ENCODE measurements at places on chromosomes 5 and 9.

GRCh38 chr9:37424204-37424685 lies 1.7 kb downstream of the GRHPR start:
- DNase-seq, result no peak

DNA sequence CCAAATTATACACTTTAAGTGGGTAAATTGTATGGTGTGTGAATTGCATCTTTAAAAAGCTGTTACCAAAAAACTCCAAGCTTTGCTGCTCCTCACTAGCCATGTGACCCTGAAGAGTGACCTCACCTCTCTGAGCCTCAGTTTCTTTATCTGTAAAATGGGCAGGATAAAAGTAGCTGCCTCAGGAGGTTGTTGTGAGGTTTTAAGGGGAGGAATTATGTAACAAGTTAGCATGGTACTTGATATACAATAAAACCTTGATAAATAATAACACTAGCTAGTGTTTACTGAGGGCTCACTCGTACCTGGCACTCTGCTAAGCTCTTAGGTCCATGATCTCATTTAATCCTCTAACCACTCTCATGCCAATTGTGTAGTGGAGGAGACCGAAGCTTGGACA lies 19.0 kb upstream of the PHF19 start:
- DNase-seq, result no peak

DNA sequence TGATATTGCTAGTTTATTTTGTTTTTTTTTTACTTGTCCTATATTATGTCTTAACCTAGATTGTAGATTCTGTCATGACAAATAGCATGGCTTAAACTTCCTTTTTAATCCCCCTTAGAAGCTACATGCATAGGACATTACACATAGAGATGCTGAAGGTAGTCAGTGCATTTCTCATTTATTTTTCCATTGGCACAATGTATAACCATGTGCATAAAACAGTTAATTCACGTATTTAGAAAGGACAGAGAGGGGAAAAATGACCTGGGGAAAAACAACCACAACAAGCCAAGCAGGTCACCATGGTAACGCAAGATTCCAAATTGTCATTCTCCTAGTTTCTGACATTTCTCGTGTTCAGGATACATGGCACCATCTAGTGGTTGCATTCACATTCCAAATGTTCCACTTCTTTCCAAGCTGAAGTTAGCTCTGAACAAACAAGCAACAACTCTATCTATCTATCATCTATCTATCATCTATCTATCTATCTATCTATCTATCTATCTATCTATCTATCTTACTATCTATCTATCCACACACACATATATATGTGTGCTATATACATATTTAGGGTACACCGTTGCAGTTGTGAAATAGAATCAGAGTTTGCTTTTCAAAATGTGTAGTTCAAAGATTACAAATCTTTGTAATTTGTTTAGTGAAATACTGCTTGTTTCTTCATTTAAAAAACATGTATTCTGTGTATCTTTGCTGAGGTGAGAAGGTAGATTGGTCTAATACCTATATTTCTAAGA lies 487.2 kb upstream of the ST8SIA4 start:
- DNase-seq, result peak; percentile 84

DNA sequence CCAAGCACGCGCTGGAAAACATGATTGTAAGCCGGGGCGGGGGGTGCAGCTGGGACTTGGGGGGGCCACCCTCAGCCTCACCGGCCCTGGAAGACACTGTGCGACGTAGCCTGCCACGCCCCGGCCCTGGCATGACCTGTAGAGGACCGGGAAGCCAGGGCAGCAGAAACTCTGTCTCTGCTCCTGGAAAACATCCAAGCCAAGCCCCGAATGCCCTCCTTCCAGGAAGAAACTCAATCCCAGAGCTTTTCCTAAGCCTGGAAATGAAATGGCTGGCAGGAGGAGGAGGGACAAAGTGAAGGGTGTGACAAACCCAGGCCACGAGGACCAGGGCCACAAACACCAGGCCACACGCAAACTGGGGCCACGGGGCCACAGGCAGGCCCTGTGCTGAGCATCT lies 55.4 kb downstream of the KCNT1 start:
- DNase-seq, result no peak

DNA sequence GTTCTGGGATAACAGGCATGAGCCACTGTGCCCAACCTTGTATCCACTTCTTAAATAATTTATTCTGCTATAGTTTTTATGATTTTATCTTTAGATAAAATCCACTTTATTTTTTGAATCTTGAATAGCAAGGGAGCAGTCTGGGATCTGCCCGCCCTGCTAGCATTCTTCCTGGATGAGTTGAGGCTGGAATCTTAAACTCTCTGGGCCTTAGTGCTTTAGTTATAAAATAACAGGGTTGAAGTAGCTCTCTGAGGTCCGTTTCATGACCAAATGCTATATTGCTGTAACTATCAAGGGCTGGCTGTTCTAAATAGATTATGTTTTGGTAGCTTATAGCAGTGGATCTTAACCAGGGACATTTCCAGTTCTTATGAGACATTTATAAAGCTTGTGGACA lies 20.8 kb downstream of the ACER2 start:
- DNase-seq, result no peak

DNA sequence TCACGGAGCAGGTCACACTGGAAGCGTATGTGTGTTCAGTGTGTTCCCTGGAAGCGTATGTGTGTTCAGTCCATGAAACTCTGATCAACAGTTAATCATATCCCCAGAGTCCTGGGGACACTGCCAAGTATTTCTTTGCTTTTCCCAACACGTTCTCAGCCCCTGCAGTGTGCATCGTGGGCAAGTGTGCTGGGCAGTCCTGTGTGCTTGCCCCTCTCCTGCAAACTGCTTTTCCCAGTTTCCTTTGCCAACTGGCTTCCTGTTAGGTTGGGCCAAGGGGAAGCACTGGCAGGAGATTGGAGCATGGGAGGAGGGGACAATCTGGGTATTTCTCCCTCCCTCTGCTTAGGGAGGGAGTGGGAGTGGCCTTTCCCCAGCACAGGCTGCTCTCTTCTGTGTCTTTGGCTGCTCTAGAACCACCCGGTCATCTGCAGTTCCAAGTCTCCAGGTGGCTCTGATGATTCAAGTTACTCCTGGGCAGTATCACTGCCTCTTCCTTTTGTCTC lies 36.8 kb upstream of the NEK6 start:
- peak; percentile 37 for DNase-seq

DNA sequence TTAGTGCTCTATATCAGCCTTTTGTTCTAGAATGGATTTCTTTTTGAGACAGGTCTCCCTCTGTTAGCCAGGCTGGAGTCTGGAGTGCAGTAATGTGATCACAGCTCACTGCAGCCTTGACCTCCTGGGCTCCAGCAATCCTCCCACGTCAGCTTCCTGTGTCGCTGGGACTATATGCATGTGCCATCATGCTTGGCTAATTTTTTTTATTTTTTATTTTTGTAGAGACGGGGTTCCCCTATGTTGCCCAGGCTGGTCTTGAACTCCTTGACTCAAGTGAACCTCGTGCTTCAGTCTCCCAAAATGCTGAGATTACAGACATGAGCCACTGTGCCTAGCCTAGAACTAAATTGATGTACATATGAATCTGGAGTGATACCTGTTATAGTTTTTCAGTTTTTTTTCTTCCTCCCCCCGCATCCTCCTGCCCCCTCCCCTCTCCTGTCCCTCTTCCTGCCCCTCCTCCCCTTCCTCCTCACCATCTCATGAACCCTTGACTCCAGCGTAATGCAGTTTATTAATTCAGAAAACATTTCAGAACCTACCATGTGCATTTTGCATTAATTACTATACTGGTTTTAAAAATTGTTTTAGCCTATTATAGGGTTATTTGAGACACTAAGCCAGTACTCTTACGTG lies 37.4 kb upstream of the TNFAIP8 start:
- DNase-seq, result no peak

- no peak for DNase-seq
These were observed 152.6 kb upstream of the MAST4 start for GRCh38 chr5:66443462-66444130.

DNA sequence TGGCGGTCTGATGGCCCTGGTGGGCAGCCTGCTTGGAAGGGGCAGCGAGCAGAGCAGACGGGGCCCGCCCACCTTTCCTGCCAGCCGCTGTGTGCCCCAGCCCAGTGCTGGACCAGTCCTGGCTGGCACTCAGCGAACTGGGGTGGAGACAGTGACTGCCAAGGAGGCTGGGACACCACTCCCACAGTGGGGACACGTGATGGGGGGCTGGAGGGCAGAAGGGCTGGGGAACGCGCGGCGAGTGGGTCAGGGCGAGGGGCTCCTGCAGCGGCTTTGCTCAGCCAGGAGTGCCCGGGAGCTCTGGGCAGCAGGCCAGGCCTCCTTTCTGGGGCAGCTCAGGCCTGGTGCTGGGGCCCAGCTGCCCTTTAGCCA lies 19.5 kb downstream of the NCS1 start:
- DNase-seq, result no peak

- DNase-seq, result no peak
These were observed 9.3 kb upstream of the ACSL6 start for GRCh38 chr5:132020568-132021339.

GRCh38 chr9:93219692-93220091 lies 35.8 kb downstream of the WNK2 start:
- no peak for DNase-seq

DNA sequence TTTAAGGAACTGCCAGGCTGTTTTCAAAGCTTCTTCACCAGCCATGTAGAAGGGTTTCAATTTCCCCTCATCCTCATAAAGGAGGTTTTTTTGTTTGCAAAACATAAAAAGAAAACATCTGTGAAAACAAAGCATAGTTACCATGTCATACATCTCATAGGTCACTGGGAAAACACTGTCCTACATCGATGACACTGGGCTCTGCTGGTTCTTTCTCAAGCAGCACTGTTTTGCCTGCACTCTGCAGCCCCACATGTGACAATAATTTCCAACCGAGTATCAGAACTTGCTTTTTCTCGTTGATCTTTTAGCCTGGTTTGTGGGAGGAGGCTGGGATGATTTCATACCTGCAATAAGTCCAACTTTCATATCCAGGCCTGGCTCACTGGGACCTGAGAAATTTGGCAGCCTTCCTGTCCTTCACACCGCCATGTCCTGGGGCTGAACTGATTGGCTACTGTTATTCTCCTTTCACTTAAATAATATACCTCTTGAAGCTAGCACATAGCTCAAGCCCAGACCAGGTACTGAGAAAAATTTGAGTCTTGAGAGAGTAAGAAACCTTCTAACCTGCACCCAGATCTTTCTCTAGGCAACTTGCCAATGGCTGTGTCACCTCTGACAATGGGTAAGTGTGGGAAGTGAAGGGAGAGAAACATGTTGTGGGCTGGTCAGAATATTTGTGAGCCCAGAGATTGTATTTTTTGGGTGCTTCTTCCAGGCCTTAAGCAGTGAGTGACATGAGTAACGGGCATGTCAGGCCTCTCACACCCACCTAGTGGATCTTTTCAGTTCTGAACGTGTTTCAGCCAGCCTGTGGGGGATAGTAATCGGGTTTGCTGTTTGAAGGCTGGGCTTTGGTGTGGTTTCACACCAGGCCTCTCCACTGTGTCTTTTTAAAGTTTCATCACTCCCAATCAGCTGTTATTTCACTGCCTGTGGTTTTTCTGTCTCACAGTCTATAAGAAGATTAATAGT lies 502.8 kb downstream of the NTRK2 start:
- no peak for DNase-seq

DNA sequence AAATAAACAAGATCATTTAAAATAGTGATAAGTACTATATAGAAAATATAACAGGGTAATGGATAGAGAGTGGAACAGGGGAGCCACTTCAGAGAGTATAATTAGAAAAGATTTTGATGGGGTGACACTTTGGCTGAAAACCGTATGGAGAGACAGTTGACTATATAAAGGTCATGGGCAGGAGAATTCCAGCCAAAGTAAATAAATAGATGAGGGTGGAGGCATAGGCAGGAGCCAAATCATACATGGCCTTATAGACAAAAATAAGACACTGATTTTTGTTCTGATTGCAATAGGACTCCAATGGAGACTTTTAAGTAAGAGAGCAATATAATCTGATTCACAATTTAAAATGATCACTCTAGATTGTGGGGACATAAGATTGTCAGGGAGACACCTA lies 37.5 kb upstream of the NUDT12 start:
- no peak for DNase-seq

GRCh38 chr5:172659570-172659908 lies 18.5 kb downstream of the NEURL1B start:
- DNase-seq, result no peak

- no peak for DNase-seq
These were observed 5.9 kb downstream of the PNPLA7 start for GRCh38 chr9:137544176-137544760.

DNA sequence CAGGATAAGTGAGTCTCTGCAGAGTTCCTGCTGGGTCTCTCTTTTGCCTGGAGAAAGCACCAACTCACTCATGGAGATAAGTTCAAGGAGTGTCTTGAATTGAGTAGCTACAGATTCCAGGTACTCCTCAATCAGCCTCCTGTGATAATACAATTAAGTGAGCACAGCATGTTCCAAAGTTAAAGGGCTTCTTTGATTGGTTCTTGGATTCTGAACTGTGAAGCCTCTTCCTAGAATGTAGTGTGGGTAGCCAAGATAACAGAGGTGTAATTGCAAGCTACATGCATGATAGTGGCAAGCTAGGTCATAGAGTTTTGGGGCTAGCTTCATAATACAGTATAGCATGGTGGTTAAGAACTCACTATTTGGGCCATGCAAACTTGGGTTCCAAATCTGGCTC lies 23.2 kb upstream of the CARNMT1 start:
- DNase-seq, result no peak

GRCh38 chr5:41193456-41194205 lies 19.7 kb downstream of the C6 start:
- no peak for DNase-seq

DNA sequence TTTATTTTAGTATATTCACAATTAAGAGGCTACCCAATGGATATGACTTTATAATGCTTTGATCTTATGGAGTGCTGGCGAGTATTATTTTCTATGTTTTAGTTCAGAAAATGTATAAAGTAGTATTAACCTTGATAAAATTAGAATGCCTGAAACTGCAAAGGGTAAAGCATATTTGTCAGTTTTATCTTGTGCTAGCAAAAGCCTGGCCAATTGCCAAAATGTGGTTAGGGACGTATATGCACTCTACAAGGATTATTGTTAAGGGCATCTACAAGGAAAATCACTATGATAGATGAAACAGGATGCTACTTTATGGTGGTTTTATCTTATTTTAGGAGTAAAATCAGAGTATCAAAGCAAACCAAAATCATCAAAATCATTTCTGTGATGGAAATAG lies 281.7 kb downstream of the CCDC171 start:
- no peak for DNase-seq

GRCh38 chr5:134131578-134132350 lies 17.3 kb downstream of the TCF7 start:
- DNase-seq, result no peak

GRCh38 chr5:106907979-106908378 lies 762.8 kb downstream of the EFNA5 start:
- no peak for DNase-seq

DNA sequence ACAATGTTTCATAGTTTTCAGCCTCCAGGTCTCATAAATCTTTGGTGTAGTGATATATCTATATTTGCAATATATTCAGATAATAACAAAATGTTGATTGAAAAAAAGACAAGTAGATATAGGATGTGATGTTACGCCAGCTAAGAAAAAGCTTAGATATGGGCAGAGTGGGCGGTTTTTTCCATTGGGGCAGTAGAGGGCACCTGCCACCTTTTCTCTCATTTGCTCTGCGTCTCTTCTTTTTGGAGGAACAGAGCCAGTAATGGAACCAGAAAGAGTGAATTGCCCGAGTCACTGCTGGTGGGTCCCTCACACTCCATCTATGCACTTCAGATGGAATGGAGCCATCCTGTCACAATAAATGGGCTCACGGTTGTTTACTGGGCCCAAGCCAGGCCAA lies 62.1 kb upstream of the FANCC start:
- DNase-seq, result peak; percentile 39

- no peak for DNase-seq
These were observed 51.7 kb upstream of the TUT7 start for GRCh38 chr9:86405926-86406325.
